NCI-H510A (cell line): ENCODE measurements at places on chromosomes 1 and 21.

- DNase-seq = no peak
Measured at GRCh38 chr1:26999440-26999987, 6.0 kb downstream of the TRNP1 start.

- DNase-seq = peak; percentile 74
Measured at GRCh38 chr1:27026621-27027574, 14.2 kb upstream of the TENT5B start.

- no peak for DNase-seq
Measured at GRCh38 chr1:24945354-24946326, 15.6 kb upstream of the RUNX3 start.

GRCh38 chr1:35544976-35545375 lies 12.2 kb downstream of the KIAA0319L start:
- peak; percentile 85 for DNase-seq

- peak; percentile 61 for DNase-seq
Measured at GRCh38 chr1:46248122-46248920, 758 bp downstream of the RAD54L start.

- no peak for DNase-seq
Measured at GRCh38 chr1:202355944-202356553, 7.5 kb downstream of the PPP1R12B start.

GRCh38 chr1:78318011-78318410 lies 172.8 kb upstream of the PTGFR start:
- DNase-seq = no peak

DNA sequence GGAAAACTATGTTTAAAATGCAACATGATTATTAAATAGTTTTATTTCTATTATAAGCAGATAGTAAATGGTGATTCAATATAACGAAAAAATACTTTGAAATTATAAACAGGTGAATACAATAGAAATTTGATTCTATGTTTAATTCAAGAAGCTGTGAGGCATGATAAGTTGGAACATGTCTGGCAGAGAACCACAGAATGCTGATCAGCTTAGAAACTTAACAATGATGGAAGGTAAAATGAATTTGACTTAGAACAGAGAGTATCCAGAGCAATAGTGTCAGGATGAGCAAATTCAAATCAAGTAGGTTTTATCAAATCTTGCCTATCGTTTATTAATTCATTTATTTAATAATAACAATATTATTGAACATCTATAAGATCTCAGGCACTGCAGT lies 83.4 kb upstream of the ADGRL4 start:
- no peak for DNase-seq

DNA sequence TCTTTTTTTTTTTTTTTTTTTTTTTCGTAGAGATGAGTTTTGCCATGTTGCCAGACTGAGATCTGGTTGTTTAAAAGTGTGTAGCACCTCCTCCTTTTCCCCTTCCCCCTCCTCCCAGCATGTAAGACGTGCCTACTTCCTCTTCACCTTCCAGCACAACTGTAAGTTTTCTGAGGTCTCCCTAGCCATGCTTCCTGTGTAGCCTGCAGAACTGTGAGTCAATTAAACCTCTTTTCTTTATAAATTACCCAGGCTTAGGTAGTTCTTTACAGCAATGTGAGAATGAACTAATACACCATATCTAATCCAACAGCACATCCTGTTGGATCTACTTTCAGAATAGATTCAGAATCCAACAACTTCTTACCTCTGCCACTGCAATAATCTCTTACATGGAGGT lies 111.1 kb downstream of the CLIC6 start:
- DNase-seq = no peak

- DNase-seq = no peak
Measured at GRCh38 chr1:24961961-24962861, 32.1 kb upstream of the RUNX3 start.

DNA sequence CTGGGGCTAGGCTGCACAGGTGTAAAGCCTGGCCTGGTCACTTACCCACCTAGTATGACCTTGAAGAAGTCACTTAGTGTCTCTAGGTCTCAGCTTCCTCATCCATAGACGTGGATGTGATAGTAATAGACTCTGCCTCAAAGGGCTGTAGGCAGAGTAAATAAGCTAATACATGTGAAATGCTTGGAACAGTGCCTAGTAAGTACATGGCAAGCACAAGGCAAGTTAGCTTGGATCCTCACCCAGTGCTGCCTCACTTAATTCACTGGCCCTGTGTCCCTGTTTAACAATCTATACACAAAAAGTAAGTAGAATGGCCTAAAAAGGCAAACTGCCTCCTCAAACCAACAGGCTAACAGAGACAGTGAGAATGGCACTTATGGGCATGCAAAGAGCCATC lies 167.8 kb downstream of the PIGK start:
- DNase-seq = no peak

GRCh38 chr1:185701650-185702049 lies 32.5 kb upstream of the HMCN1 start:
- no peak for DNase-seq

- DNase-seq = no peak
Measured at GRCh38 chr1:11245248-11245647, 17.1 kb downstream of the MTOR start.

DNA sequence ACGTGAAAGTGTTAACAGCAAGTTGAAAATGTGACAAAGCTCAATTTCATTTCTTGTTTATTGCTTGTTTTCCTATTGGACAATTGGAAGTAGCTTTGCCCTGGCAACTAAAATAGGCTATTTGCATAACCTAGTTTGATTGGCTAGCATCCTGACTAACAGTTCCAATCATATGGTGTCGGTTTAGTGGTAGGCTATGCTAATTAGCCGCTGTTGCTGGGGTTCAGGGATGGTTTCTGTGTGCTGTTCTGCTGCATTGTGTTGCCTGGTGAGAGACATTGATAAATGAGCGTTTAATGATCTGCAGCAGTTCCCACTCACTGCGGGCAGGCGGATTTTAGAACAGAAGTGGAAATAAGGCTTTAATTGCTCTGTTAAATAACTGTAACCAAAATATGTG lies 68.5 kb downstream of the DYRK1A start:
- peak; percentile 85 for DNase-seq

DNA sequence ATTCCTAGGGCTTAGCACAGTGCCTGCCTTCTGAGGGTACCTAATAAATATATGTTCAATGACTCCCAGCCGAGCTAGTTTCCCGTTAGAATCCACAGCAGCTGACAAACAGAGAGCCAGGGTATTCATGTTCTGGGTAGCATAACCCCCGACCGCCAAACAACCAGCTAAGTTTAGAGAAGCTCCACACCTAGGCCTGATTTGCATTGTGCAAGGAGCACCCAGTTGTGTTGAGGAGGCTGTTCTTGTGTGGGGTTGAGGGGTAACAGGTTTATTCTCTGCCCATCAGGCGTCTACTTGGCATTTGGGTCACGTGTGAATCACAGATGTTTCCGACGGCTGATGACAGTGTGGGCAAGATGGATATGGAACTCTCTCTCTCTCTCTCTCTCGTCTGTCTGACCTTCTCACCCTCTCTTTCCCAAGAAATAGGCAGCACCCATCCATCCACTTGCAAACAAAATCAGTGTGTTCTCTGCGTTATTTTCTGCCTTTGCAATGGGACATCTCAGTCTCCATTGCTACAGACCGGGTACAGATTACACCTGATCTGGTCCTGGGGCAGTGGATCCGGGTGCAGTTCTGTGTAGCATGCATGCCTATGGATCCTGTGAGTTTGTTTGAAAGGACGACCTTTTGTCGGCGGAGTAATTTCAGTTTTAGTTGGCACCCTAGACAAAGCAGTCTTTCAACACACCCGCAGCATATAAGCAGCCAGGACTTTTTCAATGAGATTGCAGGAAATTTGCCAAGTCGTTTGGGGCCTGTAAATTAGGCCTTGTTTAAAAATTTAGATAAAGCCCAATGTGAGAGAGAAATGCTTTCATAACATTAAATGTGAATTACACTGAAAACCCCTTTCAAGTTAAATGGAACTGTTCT lies 29.4 kb downstream of the KAZN start:
- DNase-seq = no peak

DNA sequence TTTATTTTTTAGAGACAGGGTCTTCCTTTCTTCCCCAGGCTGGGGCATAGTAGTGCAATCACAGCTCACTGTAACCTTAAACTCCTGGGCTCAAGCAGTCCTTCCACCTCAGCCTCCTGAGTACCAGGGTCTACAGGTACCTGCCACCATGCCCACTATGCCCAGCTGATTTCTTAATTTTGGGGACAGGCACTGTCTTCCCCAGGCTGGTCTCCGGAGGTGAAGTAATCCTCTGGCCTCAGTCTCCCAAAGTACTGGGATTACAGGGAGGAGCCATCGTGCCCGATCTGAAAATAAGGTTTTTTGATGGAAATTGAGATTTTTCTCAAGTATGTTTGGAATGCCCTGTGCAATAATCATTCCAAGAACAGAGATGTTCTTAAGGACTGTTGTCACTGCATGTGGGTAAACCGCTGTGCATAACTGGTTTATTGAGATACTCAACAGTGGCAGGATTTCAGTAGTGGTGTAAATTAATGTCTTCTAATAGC lies 934 bp upstream of the MSH4 start:
- DNase-seq = no peak

DNA sequence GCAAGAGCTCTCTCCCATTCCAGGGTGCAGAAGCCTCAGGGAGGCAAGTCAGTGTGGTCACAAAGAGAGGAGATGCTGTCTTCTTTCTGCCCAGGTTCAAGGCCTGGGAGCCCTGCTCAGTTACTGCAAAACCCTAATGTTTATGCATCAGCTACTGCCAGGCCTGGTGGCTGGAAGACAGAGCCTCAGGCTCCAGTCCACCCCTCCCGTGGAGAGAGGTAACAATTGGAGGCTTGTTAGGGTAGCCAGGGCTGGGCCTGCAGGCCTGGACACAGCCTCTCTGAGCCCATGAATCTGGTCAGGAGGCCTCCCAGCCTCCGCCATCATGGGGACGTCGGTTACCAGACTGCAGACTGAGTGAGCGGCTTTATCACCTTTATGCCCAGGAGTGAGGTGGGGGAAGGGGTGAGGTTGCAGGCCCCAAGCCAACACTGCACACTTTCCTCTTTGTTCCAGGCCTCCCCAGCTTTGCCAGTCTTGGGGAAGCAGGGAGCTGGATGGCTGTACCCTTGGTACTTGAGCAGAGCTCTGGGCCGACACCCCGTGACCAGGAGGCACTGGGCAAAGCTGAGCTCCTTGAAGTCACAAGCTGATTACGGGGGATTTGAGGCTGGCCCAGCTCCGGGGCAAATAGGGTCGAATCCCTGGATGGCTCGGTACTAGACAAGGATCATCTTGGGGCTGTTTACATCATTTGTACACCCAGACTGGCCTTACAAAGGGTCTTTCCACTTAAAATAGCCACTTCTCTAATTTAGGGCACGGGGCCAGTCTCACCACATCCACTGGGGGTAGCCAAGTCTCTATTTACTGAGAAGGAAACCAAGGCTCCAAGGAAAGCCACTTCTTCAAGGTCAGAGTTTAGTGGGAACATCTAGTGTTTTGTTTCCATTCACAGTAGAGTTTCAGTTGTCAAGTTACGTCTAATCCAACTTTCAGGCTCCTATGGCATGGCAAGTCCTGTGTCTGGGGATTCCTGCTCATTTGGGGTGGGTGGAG lies 5.2 kb downstream of the SLC2A1 start:
- no peak for DNase-seq

DNA sequence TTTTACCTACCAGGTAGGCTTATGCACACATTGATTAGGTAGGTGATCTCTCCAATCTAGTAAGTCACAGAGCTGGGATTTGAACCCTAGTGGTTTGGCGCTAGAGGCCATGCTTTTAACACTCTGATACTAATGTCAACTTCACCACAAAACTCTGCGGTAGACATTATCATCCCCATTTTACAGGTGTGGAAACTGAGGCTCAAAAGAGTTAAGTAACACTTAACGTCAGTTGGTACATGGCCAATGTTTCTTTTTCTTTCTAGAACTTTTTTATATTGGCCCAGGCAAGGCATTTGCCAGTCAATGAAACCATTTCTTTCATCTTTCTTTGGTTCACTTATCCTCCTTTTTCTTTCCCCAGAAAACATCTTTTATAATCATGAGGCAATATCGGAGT lies 95.9 kb upstream of the KIF26B start:
- DNase-seq = no peak

GRCh38 chr1:170471398-170472053 lies 60.4 kb upstream of the GORAB start:
- no peak for DNase-seq

DNA sequence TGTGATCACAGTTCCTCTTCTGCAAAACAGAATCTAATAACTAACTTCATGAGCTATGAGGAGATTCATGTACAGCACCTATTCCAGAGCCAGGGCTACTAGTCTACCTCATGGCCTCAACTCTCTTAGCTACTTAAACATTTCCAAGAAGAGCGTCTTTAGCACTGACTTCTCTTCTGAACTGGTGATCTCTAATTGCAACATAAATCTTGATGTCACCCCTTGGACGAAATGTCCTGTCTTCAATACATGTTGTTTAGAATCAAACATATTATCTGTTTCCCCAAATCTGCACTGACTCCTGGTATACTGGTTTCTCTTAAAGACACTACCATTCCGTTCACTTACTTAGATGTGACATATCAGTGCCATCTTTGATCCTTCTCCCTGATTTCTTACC lies 88.2 kb downstream of the GRIK1 start:
- DNase-seq = no peak

DNA sequence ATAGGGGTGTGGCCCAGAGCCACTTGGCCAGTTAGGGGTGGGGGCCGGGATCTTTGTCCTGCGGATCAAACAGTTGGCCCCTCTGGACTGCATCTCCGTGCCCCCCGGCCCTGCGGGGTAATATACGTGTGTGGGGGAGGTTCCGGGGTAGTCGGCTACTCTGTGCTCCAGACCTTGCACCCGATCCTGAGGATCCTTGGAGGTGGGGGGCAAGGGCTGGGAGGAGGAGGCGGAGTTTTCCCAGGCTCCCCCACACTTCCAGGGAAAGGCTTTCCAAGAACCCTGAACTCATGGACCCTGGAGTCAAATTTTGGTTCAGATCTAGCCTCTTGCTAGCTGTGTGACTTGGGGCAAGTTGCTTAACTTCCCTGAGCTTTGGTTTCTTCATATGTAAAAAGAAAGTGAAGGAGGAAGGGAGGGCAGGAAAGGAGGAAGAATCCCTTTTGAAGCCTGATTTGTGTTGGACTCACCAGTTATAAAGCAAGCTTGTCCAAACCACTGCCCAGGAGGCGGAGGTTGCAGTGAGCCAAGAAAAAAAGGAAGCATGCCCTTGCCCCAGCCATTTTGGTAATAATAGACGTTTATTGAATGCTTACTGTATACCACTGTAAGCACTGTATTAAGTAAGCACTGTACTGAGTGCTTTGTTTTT lies 686 bp downstream of the MIIP start:
- no peak for DNase-seq

- DNase-seq = no peak
Measured at GRCh38 chr1:186500804-186501203, 39.9 kb upstream of the PDC start.

DNA sequence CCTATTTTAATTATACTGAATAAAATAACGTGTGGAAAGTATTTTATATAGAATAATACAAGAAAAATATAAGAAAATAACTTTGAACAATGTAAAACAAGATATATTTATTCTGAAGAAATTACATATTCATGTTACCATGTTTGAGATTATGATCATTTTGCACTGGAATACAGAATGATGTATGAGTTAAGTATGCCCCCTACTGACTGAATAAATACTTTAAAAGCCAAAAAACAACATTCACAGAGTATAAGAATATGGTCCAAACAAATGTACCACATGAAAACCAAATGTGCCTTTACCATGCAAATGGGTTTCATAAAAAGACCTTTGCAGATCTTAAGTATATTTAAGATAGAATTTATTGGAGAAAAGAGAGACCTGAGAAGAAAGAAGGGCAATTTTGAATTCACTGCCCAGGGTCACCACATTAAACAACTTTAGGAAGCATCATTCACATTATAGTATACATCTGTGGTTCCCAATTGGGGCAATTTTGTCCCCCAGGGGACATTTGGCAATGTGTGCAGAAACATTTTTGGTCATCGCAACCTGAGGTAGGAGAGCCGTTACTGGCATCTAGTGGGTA lies 136.6 kb upstream of the GFI1 start:
- DNase-seq = no peak

- no peak for DNase-seq
Measured at GRCh38 chr1:7362947-7363346, 408.1 kb upstream of the VAMP3 start.
